ENCODE measurements at places on chromosomes 1 and 21. TPM values are rescaled to one million over a fixed set of nuclear protein-coding genes. Genes with fewer than 3 reads are reported as not detected.

APCS gene
- not detected for total RNA-seq

DNA sequence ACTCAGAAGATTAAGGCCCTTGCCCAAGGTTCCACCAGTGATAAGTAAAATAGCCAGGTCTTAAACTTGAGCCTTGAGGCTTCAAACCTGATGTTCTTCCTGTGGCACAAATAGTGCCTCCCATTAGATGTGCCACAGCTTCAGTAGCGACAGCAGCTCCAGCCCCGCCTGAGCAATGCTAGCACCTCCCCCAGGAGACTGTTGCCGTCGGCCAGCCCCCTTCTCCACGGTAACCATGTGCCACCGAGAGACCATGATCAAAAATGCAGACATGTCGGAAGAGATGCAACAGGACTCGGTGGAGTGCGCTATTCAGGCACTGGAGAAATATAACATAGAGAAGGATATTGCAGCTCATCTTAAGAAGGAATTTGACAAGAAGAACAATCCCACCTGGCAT lies 32.2 kb downstream of the KLHDC7A start:
- DNase-seq = peak; percentile 17

- no peak for DNase-seq
These were observed 72.6 kb upstream of the PGD start for GRCh38 chr1:10326251-10326650.

DNAJC6 gene
- 8.3 TPM for total RNA-seq

DNA sequence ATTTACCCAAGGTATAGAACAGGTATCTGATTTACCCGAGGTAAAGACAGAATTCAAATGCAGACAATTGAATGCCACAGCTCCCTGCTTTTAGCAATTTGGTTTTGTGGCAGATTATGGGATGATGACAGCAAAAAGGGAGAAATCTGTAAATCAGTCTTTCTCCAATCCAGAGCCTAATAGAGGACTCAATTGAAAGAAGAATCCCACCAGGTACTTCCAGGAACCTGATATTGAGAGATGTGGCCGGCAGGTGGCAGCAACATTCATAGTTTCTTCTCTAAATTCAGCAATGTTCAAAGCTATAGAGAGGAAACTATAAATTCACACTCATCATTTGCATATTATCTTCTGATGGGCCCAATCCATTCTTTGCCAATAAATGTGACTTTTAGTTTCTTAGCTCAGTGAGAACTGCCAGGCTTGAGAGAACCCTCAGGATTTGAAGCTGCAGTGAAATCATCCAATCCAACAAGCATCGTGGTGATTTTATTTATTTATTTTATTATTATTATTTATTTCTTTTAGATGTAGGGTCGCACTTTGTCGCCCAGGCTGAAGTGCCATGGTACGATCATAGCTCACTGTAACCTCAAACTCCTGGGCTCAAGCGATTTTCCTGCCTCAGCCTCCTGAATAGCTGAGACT lies 9.8 kb upstream of the PHACTR4 start:
- peak; percentile 93 for DNase-seq

DNA sequence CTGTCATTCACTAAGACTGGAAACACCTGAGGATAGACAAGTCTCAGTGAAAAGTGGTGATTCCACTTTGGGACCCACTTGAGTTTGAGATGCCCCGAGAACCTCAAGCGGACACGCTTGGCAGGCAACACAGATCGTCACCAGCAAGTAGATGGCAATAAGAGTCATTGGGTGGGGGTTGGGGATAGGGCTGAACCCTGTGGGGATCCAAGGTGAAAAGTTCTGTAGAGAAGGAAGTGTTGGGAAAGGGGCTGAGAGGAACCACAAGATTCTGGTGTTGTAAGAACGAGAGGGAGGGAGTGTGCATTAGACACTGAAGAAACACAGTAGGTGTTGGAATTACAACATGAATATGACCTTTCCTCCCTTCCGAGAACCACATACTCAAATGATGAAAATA lies 45.4 kb upstream of the TDRD10 start:
- no peak for DNase-seq

S100B gene
- 33.3 TPM for total RNA-seq

SWT1 gene
- 5.8 TPM for total RNA-seq

RBM11 gene
- total RNA-seq = 0.83 TPM

UTS2 gene
- total RNA-seq = not detected

GRCh38 chr1:110630839-110631663 lies 24.9 kb upstream of the KCNA2 start:
- peak; percentile 94 for DNase-seq

SLC16A4 gene
- 8.6 TPM for total RNA-seq

TDRD5 gene
- 0.17 TPM for total RNA-seq

- no peak for DNase-seq
These were observed 345.4 kb downstream of the HHAT start for GRCh38 chr1:210674151-210674550.

DNA sequence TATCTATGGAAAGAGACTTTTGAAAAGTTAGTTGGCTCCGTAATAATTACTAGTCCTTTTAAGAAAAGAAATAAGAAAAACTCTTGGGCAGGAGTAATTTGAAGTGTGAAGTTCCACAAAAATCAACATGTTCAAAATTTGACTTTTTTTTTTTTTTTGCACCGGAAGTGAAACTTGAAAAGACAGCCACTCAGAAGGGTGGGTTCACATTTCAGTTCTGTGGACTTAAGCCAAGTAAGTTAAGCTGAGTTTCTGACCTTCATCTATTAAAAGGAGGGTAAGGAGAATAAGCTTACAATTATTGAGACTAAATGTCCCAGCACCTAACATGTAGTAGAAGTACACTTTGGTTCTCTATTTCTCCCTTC lies 11.0 kb downstream of the RO60 start:
- DNase-seq = no peak

- DNase-seq = no peak
These were observed 24.8 kb upstream of the ACBD6 start for GRCh38 chr1:180527101-180527669.

- DNase-seq = no peak
These were observed 51.5 kb downstream of the CTH start for GRCh38 chr1:70462611-70463010.

RGS1 gene
- total RNA-seq = 12.9 TPM

GRCh38 chr1:208381481-208381880 lies 137.3 kb upstream of the PLXNA2 start:
- no peak for DNase-seq

DNA sequence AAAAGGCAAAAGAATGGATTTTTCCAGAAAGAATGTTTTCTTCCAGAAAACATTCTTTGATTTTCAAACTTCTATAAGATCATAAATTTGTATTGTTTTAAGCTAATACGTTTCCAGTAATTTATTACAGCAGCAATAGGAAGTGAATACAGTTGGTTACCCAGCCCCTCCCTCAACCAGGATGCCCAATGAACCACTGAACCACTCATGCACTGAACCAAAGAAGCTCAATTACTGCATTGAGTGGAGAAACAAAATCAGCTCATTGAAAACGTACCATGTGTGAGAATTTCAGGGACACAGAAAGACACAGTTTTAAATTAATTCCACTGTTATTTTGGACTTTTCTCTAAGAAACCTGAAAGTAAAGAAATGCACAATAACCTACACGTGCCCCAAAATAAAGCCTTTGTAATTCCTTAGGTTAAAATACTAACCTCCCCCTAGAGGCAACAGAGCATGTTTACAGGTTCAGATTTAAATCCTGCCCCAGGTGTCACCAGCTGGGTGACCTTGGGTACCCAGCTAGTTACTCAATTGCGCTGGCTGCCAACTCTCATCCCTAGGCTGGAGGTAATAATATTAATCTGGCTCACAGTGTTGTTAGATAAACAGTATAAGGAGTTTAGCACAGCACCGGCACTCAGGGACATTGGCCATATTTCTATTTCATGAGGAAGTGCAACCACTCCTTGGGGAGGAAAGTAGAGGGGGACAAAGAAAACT lies 111.7 kb downstream of the NMNAT2 start:
- no peak for DNase-seq

DNA sequence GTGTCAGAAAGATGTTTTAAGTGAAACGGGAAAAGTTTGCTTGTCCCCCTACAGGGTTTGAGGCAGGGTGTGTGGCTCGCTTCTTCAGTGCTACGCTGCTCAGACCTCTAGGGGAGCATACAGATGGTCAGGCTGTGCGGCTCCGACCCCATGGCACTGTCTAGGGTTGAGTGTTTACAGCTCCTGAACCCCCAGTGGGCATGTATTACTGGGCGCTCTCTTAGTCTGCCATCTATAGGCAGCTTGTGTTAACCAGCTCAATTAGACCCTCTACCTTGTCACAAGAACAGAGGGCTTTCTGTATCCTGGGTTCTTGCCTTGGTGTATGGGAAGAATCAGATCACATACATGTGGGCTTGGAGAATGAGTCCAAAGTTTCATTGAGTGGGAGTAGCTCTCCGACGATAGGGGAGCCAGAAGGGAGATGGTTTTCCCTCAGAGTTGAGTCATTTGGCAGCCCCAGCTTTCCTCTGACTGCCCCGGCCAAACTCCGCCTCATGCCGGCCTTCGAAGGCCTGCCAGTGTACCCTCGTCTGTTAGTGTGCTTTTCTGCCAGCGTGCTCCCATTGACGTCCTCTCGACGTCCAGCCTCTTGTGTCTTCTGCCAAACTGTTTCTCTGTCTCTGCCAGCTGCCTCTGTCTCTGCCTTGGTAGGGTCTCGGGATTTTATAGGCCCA lies 38.6 kb upstream of the ADGRL4 start:
- no peak for DNase-seq

GRCh38 chr1:192654120-192654519 lies 18.2 kb downstream of the RGS13 start:
- DNase-seq = no peak

DNA sequence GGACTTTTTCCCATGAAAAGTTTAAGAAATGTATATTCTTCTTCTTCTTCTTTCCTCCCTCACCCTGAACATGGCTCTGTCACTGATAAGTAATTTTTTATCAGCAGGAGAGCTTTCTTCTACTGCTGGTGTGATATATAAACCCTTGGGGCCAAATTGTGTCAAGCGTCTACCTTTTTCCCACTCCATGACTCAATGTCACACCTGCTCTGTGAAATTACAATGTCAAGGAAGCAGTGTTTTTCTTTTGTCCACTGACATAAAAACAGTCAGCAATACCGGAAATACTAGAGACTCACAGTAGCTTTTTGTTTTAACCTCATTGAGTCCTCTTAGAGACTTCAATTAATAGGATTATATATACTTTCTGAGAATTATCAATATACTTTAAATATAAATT lies 416.2 kb upstream of the ADGRL4 start:
- DNase-seq = no peak

- DNase-seq = no peak
These were observed 67.2 kb upstream of the ARHGAP29 start for GRCh38 chr1:94304553-94304952.

- DNase-seq = no peak
These were observed 352.5 kb downstream of the KCNT2 start for GRCh38 chr1:196255762-196256161.

RBP7 gene
- 23.3 TPM for total RNA-seq

- no peak for DNase-seq
These were observed 305.3 kb downstream of the KCNT2 start for GRCh38 chr1:196302981-196303380.

LHX8 gene
- total RNA-seq = not detected

DNA sequence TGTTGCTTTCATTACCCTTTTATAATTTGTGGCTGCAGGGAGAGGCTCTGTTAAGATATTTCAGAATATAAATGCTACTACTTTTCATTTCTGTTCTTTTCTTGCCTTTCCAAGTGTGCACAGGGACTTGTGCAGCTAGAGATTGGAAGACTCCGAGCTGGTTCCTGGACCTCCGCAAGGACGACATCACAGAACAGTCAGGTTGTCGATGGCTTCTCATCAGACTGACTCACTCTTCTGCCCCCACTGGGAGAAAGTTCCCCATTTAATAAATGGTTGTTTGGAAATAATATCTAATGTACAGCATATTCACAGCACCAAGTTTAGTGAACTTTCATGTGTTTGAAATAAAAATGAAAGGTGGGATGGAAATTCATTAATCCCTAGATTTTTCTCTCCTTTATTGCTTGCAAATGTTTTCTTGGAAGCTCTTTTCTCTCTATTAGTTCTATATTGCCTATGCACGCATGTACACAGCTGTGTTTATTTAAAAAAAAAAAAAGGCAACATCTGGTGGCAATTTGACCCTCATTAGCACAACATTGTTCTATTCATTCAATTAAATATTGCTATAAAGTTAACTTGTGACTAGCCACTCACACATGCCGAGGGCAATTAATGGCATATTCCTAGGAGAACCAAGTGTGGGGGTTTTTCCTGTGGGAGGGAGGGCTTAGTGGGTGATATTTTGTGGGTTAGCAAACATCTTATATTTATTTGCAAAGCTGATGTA lies 77.5 kb upstream of the L1TD1 start:
- DNase-seq = no peak

- DNase-seq = no peak
These were observed 291.3 kb downstream of the CAMTA1 start for GRCh38 chr1:7076572-7076971.

DNA sequence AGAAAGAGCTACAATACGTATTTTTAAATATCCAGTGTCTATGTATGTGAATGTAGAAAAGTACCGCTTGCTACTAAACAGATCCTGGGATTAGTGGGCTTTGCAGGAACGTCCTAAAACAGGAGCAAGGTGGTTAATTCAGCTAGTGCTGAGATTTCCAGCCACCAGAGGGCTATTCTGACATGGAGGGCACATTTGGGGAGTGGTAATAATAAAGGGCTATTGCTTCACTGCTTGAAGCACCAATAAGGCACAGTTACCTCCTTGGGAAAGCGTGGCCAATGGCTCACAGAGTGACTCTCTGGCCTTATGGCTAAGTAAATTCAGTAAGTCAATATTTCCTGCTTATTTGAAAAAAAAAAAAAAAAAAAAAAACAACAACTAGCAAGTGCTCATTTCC lies 152.4 kb downstream of the GABPA start:
- no peak for DNase-seq

TNFRSF1B gene
- 55.5 TPM for total RNA-seq

DNA sequence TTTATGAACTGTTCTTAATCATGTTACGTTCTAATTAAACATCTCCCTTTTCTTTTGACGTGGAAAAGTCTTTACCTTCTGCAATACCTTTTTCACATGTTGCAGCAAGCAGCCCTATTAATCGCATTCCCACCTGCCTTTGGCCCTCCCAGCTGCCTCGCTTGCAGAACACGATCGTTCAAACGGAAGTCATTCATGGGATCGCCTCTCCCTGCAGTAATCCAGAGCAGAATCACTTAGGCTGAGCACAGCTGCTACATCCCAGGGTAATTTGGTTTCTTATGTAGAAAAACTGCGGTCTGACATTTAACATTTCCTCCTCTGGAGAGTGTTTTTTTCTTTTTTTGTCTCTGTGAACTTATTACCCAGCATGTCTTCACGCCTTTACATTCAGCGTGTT lies 206.3 kb downstream of the KIF26B start:
- no peak for DNase-seq

GRCh38 chr1:175129182-175129581 lies 61.5 kb downstream of the TNN start:
- no peak for DNase-seq

PEAR1 gene
- total RNA-seq = 9.1 TPM

- DNase-seq = no peak
These were observed 17.3 kb downstream of the BCAS2 start for GRCh38 chr1:114564141-114564540.

DNA sequence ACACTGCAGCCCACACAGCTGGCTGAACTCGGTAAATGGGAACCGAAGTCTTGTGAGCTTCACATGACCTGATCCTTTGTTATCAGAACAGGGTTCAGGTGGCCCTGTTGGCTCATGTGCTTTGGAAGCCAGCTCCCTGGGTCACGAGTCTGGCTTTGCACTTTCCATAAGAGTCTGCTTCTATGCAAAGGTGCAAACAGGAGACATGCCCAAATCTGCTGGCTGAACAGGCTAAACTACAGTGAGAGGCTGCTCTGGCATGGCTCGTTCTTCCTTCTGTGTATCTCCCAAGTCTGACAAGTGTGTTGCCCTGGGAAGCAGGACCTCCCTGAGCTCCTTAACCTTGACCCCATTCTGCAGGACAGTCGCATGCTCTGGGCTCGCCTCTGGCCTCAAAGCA lies 549.6 kb downstream of the KIF26B start:
- DNase-seq = no peak

All from esophagus muscularis mucosa (tissue), 4 donors.